ENCODE measurements at places on chromosomes 7 and 10.

- DNase-seq, result no peak
Measured at GRCh38 chr10:124306922-124307371, 111.8 kb downstream of the OAT start.

DNA sequence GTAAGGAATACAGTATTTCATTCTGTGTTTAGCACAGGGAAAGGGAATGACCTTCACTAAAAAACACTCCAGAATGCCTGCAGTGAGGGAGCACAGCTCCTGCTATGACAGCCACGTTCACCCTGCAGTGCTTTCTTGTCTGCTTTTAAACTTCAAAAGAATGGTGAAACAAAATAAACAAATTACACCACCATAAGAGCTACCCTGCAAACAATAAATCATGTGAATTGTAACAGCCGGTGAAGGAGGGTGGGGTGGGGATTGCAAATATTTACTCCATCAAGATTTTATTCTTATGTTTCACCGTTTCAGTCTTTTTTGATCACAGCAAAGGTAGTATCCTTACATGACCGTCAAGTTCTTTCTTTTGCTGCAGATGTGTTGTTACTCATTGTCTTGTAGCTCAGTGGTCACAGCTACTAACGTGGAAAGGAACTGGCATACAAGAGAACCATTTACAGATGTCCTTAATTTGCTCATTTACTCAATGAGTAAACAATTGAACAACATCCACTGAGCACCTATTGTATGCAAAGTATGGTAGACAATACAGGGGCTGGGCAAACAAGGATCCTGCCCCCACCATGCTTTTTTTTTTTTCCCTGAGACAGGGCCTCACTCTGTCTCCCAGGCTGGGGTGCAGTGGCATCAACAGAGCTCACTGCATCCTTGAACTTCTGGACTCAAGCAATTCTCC lies 4.1 kb upstream of the CHN2 start:
- no peak for DNase-seq

- no peak for DNase-seq
Measured at GRCh38 chr10:8070440-8070839, 16.0 kb downstream of the GATA3 start.

DNA sequence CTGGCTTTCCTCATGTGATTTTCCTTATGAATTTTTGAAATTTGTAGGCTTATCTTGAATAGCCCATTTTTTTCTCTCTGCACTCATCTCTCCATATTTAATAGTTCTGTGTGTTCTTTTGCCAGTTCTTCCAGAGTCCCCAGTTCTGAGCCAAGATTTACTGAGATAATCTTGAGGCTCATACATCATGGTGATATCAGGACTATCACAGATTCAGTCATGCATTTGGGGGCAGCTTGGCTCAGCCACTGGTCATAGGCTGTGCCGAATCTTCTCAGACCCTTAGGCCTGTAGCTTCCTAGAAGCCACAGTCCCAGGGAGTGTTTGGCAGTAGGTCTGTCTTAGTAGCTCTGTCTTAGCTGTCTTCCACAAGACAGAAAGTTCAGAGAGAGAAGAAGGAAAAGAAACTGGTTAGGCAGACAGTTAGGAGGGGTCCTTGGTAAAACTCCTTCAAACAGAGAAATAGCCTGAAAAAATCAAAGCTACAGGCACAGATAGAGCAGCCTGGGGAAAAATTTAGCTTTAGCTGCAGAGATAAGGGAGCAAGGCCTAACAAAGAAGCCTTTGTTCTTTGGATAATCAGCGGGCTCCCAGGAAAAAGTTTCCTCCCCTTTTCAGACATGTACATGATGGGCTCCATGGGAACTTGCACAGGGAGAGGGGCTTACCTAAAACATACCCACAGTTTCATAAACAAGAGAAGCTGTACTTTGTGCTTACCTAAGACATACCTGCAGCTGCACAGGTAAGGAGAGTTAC lies 29.1 kb downstream of the FAS start:
- no peak for DNase-seq

- DNase-seq, result no peak
Measured at GRCh38 chr7:54985426-54986330, 33.1 kb upstream of the EGFR start.

GRCh38 chr7:147048864-147049263 lies 932.3 kb downstream of the CNTNAP2 start:
- no peak for DNase-seq

- no peak for DNase-seq
Measured at GRCh38 chr7:94115316-94115715, 111.2 kb upstream of the BET1 start.

DNA sequence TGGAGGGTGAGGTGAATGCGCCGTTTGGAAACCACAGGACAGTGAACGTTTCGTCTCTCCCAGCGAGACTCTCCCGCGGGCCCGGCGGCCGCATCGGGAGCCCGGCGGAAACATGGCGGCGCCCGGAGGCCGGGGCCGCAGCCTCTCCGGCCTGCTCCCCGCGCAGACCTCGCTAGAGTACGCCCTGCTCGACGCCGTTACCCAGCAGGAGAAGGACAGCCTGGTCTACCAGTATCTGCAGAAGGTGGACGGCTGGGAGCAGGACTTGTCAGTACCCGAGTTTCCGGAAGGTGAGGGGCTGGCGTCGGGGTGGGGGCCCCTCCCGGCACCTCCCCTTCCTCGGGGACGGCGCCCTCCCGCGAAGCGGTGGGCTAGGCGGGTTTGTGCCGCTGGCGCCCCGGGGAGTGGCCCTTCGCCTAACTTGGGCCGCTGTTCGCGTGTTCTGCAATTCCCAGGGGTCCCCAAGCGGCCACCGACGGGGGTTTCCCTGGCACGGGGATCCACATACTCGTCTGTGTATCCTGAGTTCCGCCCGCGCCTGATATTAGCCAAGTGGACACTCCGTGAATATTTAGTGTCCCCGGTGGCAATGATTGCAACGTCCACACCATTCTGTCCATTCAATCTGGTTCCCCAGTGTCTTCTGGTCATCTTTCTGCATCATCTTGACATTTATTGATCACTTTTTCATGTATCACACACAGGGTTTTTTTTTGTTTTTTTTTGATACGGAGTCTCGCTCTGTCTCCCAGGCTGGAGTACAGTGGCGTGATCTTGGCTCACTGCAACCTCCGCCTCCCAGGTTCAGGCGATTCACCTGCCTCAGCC lies 514 bp downstream of the NHLRC2 start:
- peak; percentile 35 for DNase-seq

DNA sequence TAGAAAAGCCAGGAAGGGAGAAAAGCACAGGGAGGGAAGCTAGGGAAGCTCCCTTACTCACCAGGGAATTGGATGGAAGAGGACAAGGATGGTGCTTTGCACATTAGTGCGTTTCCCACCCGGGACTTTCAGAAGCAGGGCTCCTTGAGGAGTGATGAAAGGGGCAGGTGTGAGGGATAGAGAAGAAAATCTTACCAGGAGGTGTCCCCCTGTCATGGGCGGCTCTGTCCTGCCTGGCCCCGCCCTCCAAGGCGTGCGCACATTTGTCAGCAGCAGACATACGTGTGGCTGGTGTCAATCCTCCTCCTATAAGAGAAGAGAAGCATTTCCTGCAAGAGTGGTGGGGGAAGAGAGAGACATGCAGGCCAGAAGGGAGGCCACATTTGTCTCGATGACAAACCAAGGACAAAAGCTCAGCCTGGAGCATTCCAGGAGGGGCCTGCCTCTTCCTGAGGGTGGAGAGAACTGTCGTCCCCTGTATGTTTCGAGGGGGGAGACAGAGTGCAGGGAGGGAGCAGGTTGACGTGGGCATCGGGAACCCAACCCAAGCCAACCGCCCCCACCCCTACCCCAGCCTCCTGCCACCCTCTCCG lies 47.4 kb upstream of the COMTD1 start:
- no peak for DNase-seq

DNA sequence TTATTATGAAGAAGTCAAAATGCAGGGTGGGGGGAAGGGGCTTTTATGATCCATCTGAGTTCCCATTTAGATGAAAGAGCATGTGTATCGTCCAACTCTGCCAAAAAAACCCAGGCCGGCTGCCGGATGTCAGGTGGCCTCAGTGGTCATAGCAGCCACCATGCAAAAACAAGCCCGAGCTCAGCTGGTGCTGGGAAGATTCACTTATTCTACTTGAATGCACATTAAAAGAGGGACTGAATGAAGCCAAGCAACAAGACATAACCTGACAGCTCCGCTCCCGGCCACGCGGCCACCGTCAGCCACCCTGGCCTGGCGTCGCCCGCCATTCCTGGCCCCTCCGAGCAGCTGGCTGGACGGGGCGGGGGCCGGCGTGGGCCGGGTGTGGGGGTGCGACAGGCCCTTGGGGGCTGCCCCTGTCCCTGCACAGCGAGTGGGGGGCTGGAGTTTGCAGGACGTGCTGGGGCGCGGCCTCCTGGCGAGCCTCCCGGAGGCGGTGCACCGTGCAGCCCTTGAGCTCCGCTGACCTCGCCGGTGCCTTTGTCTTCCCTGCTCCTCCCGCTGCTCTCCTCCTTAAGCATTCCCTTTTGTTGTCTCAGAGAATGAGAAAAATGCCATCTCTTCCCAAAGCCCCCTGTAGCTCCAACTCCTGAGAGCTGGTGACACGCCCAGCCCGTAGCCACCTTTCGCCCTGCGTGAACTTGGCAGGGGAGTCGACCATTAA lies 67.8 kb downstream of the EBF3 start:
- DNase-seq, result no peak

DNA sequence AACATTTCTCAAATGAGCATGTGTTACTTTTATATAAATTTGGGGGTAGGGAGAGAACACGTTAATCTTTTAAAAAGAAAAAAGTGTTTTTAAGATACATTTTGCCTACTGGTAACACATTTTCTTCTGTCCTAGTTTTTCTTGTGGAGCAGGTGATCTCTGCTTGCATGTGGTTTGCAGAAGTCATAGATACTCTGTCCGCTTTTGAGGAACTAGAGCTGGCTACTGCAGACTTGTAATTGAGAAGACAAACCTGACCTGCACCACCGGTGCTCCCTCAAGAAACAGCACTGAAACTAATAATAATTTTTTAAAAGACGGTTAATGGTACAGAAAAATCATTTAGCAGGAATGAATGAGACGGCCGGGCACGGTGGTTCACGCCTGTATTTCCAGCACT lies 243.1 kb downstream of the KIAA1217 start:
- no peak for DNase-seq

DNA sequence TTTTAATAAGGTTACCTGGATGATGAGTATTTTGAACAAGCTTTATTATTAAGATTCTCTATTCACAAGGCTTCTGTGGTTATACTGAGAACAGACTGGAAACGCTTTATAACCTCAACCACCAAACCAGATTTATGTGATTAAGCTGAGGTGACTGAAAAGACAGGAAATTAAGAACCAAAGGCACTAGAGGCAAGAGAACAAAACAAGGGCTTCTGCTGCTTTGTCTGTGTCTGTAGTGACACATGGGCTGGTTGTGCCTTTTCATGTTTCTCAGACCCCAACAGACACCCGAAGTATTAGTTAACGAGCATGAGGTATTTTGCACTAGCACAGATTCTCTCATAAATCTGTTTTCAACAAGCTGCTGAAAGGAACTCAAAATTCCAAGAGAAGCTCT lies 64.4 kb downstream of the RAPGEF5 start:
- DNase-seq, result no peak

- DNase-seq, result no peak
Measured at GRCh38 chr10:3347413-3348182, 175.0 kb upstream of the PITRM1 start.

- DNase-seq, result no peak
Measured at GRCh38 chr7:15985587-15986384, 299.3 kb upstream of the MEOX2 start.

GRCh38 chr10:108469940-108470339 lies 1305.4 kb upstream of the SORCS1 start:
- no peak for DNase-seq

DNA sequence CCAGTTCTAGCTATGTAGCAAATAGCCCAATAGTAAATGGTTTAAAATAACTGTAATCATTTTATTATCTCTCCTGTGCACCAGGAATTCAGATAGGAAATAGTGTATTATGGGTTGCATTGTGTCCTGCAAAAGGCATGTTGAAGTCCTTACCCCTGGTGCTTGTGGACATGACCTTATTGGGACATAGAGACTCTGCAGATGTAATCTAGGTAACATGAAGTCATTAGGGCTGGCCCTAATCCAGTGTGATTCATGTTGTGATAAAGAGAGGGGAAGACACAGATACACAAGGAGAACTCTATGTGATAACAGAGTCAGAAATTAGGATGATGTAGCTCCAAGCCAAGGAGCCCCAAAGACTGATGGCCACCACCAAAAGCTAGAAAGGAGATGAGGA lies 462.8 kb downstream of the GALNT17 start:
- DNase-seq, result no peak

DNA sequence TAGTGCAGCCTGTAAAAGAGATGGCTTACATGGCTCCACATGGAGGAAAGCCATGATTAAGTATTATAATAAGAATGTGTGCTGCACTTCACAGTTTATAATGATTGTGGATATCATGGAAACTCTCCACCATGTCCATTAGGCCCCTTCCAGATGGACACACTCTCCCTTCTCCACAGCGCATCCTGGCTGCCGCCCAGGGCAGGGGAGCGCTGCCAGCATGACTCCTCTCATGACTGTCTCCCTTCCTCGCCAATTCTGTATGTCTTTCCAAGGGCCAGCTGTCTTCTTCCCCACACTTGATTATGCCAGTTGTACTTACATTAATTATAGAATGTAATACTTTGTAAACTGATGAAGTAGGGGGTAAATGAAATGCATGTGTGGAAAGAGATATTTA lies 259.3 kb upstream of the TMEM72 start:
- no peak for DNase-seq

- no peak for DNase-seq
Measured at GRCh38 chr7:27168265-27168947, 3.1 kb upstream of the HOXA9 start.

- DNase-seq, result no peak
Measured at GRCh38 chr7:80830010-80830409, 88.8 kb downstream of the SEMA3C start.

GRCh38 chr10:108413954-108414353 lies 1249.4 kb upstream of the SORCS1 start:
- DNase-seq, result no peak

DNA sequence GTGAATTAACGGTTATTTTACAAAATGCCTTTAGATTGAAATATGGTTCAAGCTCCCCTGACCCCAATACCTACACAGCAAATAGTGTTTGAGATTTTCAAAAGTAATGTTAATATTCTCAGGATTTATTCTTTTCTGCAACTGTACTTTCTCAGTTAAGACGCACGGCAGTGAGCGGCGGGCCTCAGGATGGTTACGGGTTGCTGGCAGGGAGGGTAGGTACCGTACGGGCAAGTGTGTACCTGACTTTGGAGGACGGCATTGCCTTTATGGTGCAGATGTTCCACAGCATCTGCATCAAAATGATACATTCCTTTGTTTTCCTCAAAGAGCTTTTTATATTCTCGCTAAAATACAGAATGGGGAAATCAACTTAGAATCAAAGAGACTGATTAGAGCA lies 44.8 kb downstream of the NEBL start:
- no peak for DNase-seq
